Stimulated activated CD8-positive, alpha-beta memory T cell treated with anti-CD3 and anti-CD28 coated beads, Interleukin-7, amount 100 ng/mL, for 4 hours (primary cell): ENCODE measurements at places on chromosomes 13 and 19.

DNA sequence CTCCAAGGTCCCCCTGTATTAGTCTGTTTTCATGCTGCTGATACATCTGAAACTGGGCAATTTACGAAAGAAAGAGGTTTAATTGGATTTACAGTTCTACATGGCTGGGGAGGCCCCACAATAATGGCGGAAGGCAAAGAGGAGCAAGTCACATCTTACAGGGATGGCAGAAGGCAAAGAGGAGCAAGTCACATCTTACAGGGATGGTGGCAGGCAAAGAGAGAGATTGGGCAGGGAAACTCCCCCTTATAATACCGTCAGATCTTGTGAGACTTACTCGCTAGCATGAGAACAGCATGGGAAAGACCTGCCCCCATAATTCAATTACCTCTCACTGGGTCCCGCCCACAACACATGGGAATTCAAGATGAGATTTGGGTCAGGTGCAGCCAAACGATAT is 50.0 kb upstream of the FARP1 start:
- DNase-seq = no peak

- no peak for DNase-seq
These were observed 86.7 kb downstream of the IRS2 start for GRCh38 chr13:109699628-109700071.

DNA sequence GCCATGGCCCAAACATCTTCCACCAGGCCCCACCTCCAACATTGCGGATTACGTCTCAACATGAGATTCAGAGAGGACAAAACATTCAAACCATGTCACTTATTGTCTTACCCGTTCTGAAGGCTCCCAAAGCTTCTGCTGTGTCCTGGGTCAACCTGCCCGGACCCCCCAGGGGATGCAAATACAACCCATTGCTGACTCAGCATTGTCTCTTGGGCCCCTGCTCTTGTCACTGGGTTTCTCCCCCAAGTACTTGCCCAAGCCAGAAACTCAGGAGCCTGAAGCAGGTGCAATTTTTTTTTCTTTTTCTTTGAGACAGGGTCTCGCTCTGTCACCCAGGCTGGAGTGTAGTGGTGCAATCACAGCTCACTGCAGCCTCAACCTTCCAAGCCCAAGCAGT is 144.5 kb downstream of the KCTD15 start:
- no peak for DNase-seq

DNA sequence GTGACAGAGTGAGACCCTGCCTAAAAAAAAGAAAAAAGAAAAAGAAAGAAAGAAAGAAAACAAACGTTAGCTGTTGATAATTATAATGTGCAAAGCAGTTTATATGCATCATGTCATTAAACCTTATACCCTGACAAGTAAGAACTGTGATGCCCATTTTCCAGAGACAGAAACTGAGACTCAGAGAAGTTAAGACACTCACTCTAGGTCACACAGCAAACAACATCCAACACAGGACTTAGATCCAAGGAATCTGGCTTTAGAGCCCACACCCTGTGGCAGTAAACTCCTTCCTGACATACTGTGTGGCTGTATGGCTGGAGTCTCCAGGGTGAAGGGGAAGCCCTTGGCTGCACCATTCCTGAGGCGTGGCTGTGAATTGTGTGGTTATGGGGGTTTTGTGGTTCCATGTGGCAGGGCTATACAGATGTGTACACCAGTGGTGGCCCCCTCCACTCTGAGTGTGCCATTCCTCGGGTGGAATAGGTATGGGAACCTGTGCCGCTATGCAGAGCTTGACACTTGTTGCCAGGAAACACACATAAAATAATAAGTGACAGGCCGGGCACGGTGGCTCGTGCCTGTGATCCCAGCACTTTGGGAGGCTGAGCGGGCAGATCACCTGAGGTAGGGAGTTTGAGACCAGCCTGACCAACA is 15.6 kb downstream of the AXL start:
- no peak for DNase-seq

- no peak for DNase-seq
These were observed 67.2 kb downstream of the SPACA7 start for GRCh38 chr13:112443191-112443994.

DNA sequence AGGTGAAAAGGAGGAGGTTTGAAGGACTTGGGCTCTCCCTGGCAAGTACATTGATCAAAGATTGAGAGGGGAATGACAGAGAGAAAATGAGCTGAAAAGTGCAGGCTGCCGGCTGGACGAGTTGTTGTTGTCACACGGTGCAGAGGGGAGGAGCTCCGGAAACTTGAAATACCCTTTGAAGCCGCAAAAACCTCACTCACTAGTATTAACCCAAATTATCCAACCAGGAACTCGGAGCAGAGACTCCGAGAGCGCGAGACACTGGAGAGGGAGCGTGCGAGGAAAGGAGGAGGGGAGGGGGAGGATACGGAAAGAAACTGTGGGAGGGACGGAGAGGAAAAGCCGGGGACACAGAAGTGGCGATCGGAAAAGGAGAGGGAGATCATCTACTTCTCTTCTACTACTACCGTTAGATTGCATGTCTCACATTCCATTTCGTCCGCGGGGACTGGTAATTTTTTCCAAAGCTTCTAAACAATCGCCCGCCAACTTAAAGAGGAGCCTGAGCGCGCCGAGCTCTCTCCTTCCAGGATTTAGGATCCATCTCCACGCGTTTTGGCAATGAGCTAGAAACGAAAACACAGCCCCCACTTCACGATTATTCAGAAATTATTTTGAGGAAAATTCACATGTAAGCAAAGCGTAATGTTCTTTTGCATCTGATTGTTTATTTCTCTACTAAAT is at the start of gene DACH1:
DACH1 (minus strand) TSS at position 74 of the 684 bp plus-strand sequence.
- no peak for DNase-seq

GRCh38 chr13:77360032-77360685 is 33.3 kb upstream of the MYCBP2 start:
- DNase-seq = no peak

DNA sequence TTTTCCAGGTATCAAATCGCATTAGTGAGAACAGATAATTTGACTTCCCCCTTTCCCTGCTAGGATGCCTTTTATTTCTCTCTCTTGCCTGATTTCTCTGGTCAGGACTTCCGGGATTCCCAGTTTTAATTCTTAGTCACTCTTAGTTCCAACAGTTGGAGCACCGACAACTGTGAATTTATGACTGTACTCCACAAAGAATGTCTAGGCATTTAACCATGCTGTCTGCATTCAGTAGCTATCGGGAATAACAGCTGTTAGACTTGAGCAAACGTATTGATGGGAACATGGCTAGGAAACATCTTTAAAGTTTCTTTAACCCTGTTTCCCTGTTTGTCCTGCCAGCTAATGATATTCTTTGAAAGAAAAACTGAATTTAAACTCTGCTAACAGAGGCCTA is 14.1 kb upstream of the SPACA7 start:
- DNase-seq = no peak
